ENCODE measurements at places on chromosomes 6 and 20.

DNA sequence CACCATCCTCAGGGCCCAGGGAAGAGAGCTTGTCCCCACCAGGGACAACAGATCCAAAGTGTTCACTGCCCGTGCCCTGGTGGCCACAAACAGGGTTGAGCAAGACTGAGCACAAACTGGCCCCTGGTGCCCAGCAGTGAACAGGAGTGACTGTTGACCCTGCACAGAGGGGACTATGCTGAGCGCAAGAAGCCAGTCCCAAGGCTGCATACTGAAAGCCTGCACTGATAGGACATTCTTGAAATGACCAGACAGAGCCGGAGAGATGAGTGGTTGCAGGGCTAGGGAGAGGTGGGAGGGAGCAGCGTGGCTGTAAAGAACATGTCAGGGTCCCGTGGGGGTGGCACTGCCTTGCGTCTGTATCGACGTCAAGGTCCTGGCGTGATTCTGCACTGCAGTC is 2.9 kb upstream of the FNDC11 start:
- no peak for DNase-seq

DNA sequence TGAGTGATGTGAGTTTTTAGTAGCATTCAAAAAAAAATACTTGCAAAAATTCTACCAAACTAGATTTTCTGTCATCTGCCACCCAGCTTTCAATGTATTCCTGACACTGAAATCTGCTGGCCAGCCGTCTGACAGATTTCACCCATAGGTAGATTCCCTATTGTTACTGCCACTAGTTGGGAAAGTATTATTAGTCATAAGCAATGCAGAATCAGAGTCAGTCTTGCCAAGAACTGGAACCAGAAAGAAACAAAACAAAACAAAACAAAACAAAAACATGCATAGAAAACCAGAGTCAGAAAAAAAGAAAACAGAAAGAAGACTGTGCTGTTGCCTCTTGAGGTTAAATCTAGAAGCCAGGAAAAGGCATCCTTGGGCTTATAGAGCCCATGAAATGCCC is 293.1 kb upstream of the KCNQ5 start:
- DNase-seq: no peak

GRCh38 chr6:34745277-34746103 is 11.8 kb upstream of the SNRPC start:
- no peak for DNase-seq

GRCh38 chr20:45138561-45139300 is 14.5 kb upstream of the WFDC12 start:
- DNase-seq: no peak

DNA sequence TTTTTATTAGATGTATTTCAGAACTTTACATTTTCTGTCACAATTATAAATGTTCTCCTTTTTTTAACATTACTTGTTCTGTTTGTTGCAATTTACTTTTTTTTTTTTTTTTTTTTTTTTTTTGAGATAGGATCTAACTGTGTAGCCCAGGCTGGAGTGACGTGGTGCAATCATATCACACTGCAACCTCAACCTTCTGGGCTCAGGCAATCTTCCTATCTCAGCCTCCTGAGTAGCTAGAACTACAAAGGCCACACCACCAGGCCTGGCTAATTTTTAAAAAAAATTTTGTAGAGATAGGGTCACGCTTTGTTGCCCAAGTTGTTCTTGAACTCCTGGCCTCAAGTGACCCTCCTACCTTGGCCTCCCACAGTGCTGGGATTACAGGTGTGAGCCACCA is 15.1 kb upstream of the MBOAT1 start:
- no peak for DNase-seq

GRCh38 chr20:32192698-32193097 is 14.8 kb downstream of the PLAGL2 start:
- DNase-seq: no peak

- no peak for DNase-seq
These were observed 18.9 kb upstream of the DSN1 start for GRCh38 chr20:36792422-36792821.

- DNase-seq: no peak
These were observed 75.7 kb downstream of the TTLL2 start for GRCh38 chr6:167400482-167401138.

Data from stimulated activated CD8-positive, alpha-beta memory T cell treated with anti-CD3 and anti-CD28 coated beads, Interleukin-4, amount 100 ng/mL, for 4 hours (primary cell).